Fibroblast of lung (primary cell): ENCODE measurements at places on chromosomes 11 and 22. TPM values are rescaled to one million over a fixed set of nuclear protein-coding genes. Genes with fewer than 3 reads are reported as not detected.

Gene KCNJ5
- 0.33 and 0.51 TPM in 2 replicates for total RNA-seq

Gene SHANK3
- 0.26 and 0.33 TPM in 2 replicates for total RNA-seq

Gene DGCR2
- total RNA-seq: 36.2 and 39.5 TPM in 2 replicates

DNA sequence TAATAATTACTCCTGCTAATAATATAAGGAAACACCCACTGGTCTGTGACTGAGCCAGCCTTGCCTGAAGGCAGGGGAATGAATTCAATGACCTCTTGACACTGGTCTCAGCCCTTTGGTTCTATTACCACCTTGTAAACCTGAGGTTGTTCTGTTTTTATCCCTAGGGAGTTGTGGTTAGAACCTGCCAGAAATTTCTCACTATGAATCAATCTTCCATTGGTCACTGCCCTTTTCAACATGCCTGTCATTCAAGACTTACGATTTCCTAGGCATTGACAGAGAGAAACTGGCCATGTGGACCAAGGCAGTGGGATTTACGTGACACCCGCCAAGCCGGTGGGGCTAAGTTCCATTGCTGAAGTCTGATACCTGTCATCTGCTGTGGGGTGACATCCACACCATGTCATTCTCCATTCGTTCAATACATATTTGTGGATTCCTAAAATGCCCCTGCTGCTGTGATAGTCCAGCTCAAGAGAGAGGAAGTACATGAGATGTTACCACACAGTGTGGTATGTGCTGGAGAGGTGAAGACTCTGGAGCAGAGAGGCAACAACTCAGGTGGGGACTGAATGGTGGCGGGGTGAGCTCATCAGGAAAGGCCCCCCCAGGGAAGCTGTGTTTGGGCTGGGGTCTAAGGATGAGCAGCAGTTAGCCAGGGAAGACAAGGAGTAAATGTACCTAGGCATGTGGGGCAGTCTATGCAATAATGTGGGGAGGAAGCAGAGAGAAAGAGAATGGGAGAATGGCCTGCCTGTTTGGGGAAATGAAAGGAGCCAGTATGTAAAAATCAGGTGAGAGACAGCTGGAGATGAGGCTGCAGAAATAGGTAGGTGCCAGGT, 15.2 kb upstream of the EHF start:
- no peaks in the 10 kb centered on the region for H3K27me3 ChIP-seq
- DNase-seq: no peak
- H3K36me3 ChIP-seq: no peaks in the 10 kb centered on the region
- no peak overlapping the region for H3K27ac ChIP-seq
- no peak overlapping the region for H3K4me3 ChIP-seq

- H3K4me3 ChIP-seq: no peak overlapping the region
- H3K4me1 ChIP-seq: peaks cover 2% of the 10 kb centered on the region
- no peaks in the 10 kb centered on the region for H3K36me3 ChIP-seq
- peak; percentile 47 for DNase-seq
- H3K27me3 ChIP-seq: no peaks in the 10 kb centered on the region
These were observed 328.1 kb upstream of the PITPNB start for GRCh38 chr22:28247136-28247535.

GRCh38 chr11:56911312-56911711, 77.4 kb upstream of the OR5AK2 start:
- no peaks in the 10 kb centered on the region for H3K36me3 ChIP-seq
- H3K27me3 ChIP-seq: no peaks in the 10 kb centered on the region
- H3K4me1 ChIP-seq: no peaks in the 10 kb centered on the region
- no peak overlapping the region for H3K4me3 ChIP-seq
- no peak overlapping the region for H3K27ac ChIP-seq

DNA sequence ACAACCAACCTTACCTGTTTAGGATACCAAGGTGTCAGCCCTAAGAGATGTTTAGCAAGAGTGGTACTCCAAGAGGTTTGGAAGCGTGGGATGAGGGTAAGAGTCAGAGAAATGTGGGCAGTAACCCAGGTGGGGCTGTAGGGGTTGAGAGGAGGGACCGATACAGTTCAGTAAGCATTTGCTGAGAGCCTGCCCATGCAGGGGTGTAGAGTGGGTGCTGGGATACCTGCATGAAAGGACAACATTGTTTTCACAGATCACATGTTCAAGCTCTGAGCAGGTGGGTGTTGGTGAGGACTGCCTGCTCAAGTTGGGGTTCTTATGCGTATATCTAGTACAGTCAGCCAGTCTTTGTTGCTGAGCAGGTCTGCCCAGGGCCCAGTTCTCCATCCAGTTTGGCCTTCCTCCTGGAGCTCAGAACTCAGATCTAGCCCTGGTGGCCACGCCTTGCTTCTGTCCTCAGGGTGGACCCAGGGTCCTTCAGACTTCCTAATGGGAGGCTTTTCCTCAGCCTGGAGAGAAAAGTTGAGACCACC, 14.8 kb downstream of the PPFIBP2 start:
- no peaks in the 10 kb centered on the region for H3K4me1 ChIP-seq
- H3K4me3 ChIP-seq: no peak overlapping the region
- no peak for DNase-seq

DNA sequence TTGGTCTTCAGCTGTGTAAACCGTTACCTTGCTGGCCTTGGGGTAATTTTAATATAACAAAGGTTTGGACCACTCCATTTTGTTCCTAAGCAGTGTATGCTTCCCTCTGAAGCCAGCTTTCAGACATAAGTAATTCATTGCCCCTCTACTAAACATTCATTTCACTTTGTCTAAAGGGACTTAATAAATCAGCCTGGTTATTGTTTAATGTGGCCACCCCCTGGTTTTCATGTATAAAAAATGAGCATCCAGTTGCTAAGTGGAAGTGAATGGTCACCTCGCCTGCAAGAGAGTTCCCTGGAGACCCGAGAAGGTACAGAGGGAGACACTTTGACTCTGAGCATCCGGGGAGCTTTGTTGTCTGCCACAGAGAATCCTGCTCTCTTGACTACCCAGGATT, 3.9 kb downstream of the ABTB2 start:
- no peaks in the 10 kb centered on the region for H3K36me3 ChIP-seq
- H3K4me1 ChIP-seq: peaks cover 2% of the 10 kb centered on the region
- no peak for DNase-seq
- no peaks in the 10 kb centered on the region for H3K27me3 ChIP-seq
- H3K4me3 ChIP-seq: no peak overlapping the region

GRCh38 chr11:2779499-2779980, 79.7 kb upstream of the KCNQ1OT1 start:
- no peak for DNase-seq
- H3K4me3 ChIP-seq: no peak overlapping the region
- H3K27me3 ChIP-seq: no peaks in the 10 kb centered on the region
- H3K4me1 ChIP-seq: peaks cover 8% of the 10 kb centered on the region
- H3K36me3 ChIP-seq: no peaks in the 10 kb centered on the region

GRCh38 chr11:46834821-46835220, 11.3 kb downstream of the CKAP5 start:
- H3K27ac ChIP-seq: no peak overlapping the region
- no peaks in the 10 kb centered on the region for H3K4me1 ChIP-seq
- no peaks in the 10 kb centered on the region for H3K36me3 ChIP-seq
- H3K4me3 ChIP-seq: no peak overlapping the region
- H3K27me3 ChIP-seq: no peaks in the 10 kb centered on the region
- no peak for DNase-seq

Gene BDNF
- total RNA-seq: 6.4 and 16.7 TPM in 2 replicates

DNA sequence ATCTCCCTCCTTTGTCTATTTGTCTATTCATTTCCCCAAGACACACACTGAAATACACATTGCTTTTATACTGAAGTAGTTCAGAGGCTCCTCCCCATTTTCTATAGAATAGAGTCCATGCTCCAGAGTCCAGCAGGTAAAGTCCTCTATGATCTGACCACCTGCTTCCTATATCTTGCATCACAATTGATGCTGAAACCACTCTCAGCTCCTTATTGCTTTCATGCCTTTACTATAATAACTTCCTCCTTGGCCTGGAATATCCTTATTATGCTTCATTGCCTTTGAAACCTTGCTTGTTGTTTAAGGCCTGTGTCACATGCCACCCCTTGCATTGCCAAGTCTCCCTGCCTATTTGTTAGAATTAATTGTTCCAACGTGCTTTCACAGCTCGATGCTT, 12.6 kb downstream of the OR6Q1 start:
- no peaks in the 10 kb centered on the region for H3K4me1 ChIP-seq
- H3K27me3 ChIP-seq: peaks cover 2% of the 10 kb centered on the region
- H3K4me3 ChIP-seq: no peak overlapping the region
- DNase-seq: no peak
- H3K27ac ChIP-seq: no peak overlapping the region

Gene DEUP1
- under 0.01 TPM in 1 of 2 replicates, not detected in the other for total RNA-seq

- peak overlapping the region; percentile 48 for H3K27ac ChIP-seq
- H3K36me3 ChIP-seq: no peaks in the 10 kb centered on the region
- H3K27me3 ChIP-seq: no peaks in the 10 kb centered on the region
- DNase-seq: peak; percentile 72
- peaks cover 8% of the 10 kb centered on the region for H3K4me1 ChIP-seq
- no peak overlapping the region for H3K4me3 ChIP-seq
These were observed 5.5 kb downstream of the FOLR3 start for GRCh38 chr11:72141066-72141465.

Gene KCNQ1
- total RNA-seq: not detected in 2 replicates

DNA sequence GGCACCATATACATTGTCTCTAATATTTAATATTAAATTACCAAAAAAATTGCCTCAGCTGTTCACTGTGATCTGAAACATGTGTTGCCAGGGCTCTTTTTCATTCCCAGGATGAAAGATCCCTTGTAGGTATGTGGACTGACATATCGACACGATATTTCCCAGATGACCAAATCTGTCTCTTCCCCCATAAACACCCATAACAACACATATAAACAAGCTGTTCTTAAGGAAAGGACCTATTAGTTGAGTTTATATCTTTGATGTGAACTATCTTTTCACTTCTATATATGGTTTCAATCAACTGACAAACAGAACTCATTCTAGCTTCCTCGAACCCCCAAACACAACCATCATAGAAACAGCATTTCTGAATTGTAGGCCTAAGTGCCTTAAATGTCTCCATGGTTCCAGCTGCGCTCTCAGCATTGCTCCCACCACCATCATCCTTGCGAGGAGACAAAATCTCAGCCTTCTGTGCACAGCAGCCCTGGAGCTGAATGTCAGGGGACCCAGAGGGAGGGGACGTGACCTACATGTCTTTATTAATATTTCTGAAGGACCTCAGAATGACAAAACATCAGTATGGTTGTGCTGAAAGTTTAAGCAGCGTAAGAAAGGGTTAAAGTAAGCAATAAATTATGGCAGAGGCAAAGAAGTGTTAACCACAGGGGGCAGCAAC, 67.0 kb downstream of the ETS1 start:
- peak; percentile 32 for DNase-seq
- peak overlapping the region; percentile 96 for H3K4me3 ChIP-seq
- H3K36me3 ChIP-seq: no peaks in the 10 kb centered on the region
- no peaks in the 10 kb centered on the region for H3K27me3 ChIP-seq
- peak overlapping the region; percentile 99 for H3K27ac ChIP-seq
